D721Med (cell line): ENCODE measurements at places on chromosomes 2 and 18.

DNA sequence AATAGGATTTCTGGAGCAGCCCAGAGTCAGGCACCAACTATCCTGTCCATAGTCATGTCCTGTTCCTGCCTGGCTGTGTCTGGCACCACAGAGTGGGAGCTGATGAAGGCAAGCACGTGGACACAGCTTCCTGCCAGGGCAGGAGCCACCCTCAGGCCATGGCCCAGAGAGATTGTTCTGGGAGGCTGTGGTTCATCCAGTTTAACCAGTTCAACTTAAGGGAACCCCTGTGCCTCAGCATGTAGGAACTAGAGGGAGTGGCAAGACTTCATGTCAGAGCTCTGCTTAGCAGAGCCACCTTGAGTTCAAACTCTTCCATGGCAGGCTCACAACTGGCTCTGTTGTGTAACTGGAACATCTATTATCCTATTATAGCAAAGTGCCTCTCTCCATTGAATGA is 73.2 kb upstream of the NCKAP5 start:
- no peak for DNase-seq

DNA sequence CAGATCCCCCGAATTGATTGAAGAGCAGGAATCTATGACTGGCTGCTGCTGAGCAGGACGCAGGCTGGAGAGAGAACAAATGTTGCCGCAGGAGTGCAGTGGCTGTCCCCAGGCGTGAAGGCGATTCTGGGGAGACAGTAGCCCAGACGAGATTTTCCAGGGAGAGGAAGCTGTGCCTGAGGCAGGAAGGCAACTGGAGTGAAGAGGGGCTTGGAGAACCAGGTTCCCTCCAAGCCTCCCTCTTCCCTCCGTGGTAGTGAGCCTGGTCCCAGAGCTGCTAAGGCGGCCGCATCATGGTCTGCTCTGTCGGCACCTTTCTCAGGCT is 1.3 kb upstream of the NPPC start:
- no peak for DNase-seq

GRCh38 chr2:85760371-85760770 is 6.6 kb downstream of the ATOH8 start:
- DNase-seq: no peak

GRCh38 chr2:184113696-184114403 is 484.5 kb upstream of the ZNF804A start:
- no peak for DNase-seq

DNA sequence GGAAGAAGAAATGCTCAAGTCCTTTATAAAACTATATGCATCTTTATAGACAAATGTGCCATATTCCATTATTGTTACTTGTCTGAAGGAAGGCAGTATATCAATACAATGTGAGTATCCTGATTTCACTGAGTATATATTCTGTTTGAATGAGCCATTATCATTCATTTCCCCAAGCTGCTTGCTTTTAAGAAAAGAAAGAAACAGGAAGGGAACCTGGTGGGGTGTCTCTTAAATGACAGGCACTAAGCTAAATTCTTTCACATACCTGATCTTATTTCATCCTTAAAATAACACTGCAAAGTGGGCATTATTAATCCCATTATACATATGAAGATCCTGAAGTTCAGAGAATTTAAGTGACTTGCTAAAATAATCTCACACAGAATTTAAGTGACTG is 307.9 kb downstream of the SLC8A1 start:
- no peak for DNase-seq
